Testis (tissue), 5 donors: ENCODE measurements at places on chromosomes 6 and 20.

- no peaks in the 10 kb centered on the region for H3K27me3 ChIP-seq
- no peak for DNase-seq
- H3K27ac ChIP-seq, result no peak overlapping the region
- no peaks in the 10 kb centered on the region for H3K4me1 ChIP-seq
Measured at GRCh38 chr6:126662966-126663365, 323.1 kb downstream of the CENPW start.

GRCh38 chr20:1952737-1953530 is 40.9 kb downstream of the PDYN start:
- H3K27me3 ChIP-seq, result no peaks in the 10 kb centered on the region
- peaks cover 12% of the 10 kb centered on the region for H3K4me1 ChIP-seq
- DNase-seq, result no peak

- H3K27ac ChIP-seq, result peak overlapping the region; percentile 64
- H3K4me3 ChIP-seq, result peak overlapping the region; percentile 51
- no peaks in the 10 kb centered on the region for H3K36me3 ChIP-seq
- no peaks in the 10 kb centered on the region for H3K4me1 ChIP-seq
- DNase-seq, result peak; percentile 56
Measured at GRCh38 chr6:108781419-108782100, 66.7 kb upstream of the ARMC2 start.

DNA sequence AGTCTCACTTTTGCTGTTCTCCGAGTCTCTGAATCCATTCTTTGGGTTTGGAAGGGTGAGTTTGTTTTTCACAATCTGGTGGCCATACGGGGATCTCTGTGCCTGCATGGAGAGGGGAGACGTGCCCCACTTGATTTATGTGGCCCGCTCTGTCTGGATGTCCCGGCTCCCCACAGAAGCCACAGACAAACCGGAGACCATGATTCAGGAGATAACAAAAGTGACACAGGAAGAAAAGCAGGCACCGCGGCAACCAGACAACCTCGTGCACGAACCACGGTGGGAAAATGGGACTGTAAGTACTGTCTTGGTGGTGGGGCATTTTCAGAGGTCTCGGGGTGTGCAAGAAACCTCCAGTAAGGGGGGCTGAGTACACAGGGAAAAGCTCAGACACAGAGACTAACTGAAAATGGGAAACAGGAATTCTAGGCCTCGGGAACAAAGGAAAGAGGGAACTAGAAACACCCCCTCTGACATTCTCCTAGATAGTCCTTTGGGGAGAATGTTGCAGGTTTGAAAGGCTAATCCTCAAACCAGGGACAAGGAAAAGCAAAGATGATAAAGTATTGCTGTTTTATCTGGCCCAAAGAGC is 22.1 kb upstream of the ZNF318 start:
- H3K4me3 ChIP-seq, result no peak overlapping the region
- DNase-seq, result no peak
- no peaks in the 10 kb centered on the region for H3K36me3 ChIP-seq

DNA sequence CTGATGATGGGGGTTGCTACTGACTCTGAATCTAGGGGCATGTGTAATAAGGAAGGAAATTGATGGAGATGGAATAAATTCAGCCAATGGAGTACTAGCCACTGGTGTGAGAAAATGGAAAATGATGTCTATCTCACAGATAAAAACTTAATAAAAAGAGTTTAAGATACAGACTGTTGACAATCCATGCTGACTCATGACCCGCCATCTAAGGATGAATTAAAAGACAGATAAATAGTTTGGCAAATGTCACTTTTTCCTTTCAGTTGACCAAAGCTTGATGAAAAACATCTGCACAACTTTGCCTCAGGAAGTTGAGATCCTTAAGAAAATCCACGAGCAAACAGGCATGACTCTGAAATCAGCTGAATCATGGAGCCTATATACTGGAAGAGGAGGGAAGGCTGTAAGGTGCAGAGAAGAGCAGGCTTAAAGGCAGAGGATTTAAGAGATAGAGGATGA is 82.6 kb upstream of the BMP5 start:
- H3K27me3 ChIP-seq, result no peaks in the 10 kb centered on the region
- H3K4me1 ChIP-seq, result no peaks in the 10 kb centered on the region
- no peak overlapping the region for H3K27ac ChIP-seq
- no peak overlapping the region for H3K4me3 ChIP-seq
- no peaks in the 10 kb centered on the region for H3K36me3 ChIP-seq

DNA sequence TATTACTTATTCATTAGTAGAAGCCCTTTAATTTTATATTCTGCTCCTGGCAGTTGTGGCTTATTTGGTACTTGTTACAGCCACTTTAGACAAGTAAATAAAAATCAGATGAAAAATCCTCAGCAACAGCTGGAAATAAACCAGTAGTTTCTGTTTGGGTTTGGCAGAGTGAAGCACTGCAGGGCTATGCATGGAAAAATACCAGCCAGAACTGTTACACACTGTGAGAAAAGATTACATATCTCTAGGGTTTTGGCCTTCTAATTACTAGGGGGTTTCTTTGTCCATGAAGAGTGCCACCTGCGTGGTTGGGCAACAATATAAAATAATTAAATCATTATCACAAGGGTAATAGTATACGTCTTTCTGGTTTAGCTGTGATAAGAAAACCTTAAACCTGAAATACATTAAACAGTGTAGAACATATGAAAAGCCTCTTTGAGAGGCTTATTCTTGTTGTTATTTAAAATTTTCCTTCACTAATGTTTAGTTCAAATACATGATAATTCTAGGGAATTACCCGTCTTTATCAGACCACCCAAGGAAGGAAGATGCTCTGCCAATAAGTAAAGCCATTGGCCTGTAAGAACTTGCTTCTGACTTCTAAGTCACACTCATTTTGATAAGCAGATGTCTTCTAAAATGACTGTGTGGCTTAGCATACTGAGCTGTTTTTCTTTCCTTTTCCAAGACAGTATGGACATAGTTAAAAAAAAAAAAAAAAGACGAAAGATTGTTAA is 320.0 kb upstream of the FLRT3 start:
- H3K4me1 ChIP-seq, result no peaks in the 10 kb centered on the region
- no peak for DNase-seq
- no peaks in the 10 kb centered on the region for H3K36me3 ChIP-seq
- no peak overlapping the region for H3K4me3 ChIP-seq
- H3K27me3 ChIP-seq, result no peaks in the 10 kb centered on the region
